ENCODE measurements at places on chromosomes 16 and 17.

GRCh38 chr16:9095656-9096397 is 4.4 kb downstream of the HAPSTR1 start:
- no peak for DNase-seq

GRCh38 chr17:876272-876671 is 94.1 kb downstream of the MRM3 start:
- DNase-seq: no peak

DNA sequence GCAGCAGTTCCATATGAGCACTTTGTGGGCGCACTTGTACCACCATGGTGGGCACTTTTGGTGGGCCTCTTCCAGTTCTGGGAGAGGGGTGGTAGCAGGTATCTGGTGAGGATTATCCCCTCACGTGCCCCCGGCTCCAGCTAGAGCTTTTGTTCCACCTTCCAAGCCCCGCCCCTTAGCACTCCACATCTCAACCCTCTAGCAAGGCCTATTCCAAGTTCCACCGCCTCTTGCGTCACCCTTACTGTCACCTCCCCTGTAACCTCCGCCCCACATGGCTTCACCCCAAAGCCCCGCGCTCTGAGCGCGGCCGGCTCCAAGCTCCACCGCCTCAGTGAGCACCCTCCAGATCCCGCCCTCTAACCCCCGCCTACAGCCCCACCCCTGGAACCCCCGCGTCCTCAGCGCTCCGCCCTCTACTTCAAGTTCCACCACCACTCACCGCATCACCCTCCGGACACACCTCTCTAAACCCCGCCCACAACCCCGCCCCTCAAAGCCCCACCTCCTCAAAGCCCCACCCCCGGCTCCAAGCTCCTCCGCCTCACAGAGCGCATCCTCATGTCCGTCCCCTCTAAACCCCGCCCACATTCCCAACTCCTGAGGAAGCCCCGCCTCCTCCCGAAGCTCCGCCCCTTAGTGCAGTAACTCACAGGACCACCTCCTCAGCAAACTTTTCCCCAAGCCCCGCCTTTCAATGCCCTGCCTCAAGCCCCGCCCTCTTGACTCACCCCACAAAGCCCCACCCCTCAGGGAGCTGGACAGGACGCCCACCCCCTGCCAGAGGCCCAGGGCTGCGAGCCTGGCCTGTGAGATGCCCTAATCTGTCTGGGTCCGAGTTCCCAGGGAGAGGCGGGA is 11.1 kb downstream of the SCN4A start:
- DNase-seq: peak; percentile 86

DNA sequence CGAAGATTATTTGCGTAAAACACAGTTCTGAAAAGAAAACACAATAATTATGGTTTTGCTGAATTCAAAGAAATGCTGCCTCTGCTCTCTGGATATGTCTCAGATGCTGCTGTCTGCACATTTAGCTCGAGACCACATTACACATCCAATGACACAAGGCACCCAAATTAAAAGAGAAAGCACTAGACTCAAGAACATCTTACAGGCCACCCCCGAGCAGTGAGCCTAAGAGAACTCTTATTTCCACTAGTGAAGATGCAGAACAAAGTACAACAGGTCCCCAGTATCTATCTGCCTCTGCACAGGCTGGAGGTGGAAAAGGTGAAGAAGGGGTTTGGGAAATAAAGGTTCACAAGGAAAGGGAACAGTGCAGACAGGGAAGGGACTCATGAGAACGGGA is 33.5 kb downstream of the GRB2 start:
- DNase-seq: no peak

- DNase-seq: no peak
Measured at GRCh38 chr16:70402916-70403659, 35.8 kb downstream of the ST3GAL2 start.

DNA sequence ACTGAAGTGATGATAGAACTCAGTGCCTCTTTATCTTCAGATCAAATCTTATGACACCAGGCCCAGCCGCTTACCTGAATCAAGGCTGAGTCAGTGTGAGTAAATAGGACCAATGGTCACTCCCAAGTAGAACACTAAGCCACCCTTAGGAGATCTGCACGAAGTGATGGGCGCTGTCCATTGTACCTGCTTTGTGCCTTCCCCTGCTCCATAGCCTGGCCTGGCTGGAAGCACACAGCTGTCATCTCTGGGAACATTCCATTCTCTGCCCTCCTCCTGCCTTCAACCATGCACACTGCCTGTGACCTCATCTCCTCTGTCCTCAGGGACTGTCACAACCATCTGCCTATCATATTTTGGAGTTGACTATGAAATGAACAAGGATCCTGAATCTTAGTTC is 279.5 kb upstream of the ASIC2 start:
- no peak for DNase-seq

DNA sequence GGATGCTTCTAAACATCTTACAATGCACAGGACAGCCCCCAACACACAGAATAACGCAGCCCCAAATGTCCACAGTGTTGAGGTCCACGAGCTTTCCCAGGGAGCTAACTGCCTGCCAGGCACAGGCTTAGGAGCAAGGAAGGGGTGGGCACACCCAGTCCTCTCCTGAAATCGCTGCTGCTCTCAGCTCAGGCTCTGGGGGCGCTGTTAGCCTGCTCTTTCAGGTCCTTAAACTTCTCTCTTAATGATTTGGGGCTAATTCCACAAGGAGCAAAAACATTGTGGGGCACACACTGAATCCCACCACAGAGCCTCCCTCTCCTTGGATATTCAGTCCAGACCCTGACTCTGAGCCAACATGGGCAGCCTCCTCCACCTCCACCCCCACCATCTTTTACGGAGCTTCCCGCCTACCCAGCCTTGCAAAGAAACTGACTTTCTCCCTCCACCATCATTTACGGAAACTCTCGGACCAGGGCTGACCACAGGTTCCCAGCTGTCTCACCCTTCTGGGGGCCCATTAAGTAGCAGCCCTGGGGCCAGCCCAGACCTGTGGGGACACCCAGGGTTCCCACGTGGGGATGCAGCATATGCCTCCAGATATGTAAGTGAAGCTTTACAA is 1.1 kb downstream of the CD300H start:
- DNase-seq: no peak

DNA sequence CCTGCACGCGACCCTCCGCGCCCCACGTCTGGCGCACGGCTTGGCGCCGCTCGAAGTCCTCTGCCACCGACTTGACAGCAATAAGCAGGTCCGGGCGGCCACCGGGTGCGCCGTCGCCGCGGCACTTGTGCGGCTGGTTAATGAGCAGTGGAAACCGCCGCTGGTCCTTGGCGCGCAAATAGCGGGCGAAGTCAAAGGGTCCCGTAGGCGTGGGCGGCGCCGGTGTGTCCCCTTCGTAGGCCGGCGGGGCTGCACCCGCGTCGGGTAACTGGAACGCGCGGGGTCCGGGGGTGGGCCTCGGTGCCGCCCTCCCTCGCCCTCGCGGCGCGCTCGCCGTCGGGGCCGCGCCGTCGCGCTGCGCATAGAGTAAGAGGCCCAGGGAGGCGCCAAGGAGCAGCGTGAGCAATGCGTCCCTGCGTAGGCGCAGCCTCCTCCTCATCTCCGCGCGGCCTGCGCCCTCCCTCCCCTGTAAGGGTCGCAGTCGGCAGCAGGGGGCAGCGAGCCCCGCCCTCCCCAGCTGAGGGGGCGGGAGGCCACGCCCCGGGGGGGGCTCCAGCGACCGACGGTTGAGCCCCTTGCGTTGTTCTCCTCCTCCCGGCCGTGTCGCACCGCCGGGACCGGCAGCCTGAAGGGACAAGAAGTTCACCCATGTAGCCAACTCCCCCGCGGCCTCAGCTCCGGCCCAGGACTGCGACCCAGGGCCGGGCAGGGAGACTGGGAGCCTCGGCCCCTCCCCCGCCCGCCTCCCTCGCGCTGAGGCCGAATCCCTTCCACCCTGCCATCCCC is 558 bp downstream of the B3GNT9 start:
- peak; percentile 78 for DNase-seq

DNA sequence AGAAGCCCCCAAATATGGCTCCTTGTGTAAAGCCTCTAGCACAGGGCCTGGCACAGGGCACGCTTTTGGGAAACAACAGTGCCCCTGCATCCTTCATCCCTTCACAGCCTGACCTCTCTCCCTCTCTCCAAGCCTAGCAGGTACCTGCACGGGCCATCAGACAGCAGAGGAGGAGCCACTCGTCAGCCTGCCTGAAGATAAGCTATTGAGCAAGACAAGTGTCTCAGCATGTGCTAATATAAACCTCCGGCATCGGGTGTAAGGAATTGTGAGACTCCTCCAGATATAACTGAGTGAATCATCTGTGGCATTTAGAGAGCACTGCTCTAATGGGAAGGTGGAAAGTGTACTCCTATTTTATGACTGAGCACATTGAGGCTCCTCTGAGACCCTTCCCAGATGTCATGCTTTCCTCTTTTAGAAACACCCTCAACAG is 38.3 kb downstream of the TBX4 start:
- no peak for DNase-seq

All from sigmoid colon (tissue), 7 donors.